Type B pancreatic cell (in vitro differentiated cells): ENCODE measurements at places on chromosomes 1 and 21. TPM values are rescaled to one million over a fixed set of nuclear protein-coding genes. Genes with fewer than 3 reads are reported as not detected.

Gene KCNE2
- 1.8 and 9.4 TPM in 2 replicates for total RNA-seq

Gene ZMYND12
- total RNA-seq, result 1.5 and 1.8 TPM in 2 replicates

Gene RPE65
- 0.14 TPM in 1 of 2 replicates, not detected in the other for total RNA-seq

Gene S100A5
- 0.62 TPM in 1 of 2 replicates, not detected in the other for total RNA-seq

DNA sequence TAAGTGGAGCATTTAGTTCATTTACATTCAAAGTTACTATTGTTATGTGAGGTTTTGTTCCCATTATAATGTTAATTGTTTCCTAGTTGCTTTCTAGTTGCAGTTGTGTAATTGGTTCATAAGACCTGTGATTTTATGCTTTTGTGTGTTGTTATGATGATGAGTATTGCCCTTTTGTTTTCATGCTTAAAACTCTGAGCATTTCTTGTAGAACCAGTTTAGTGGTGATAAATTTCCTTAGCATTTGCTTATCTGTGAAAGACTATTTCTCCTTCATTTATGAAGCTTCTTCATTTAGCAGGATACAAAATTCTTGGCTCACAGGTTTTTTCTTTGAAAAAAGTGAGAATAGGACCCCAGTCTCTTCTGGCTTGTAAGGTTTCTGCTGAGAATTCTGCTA, 274.8 kb upstream of the SPAG17 start:
- no peak for DNase-seq
- H3K27me3 ChIP-seq, result no peaks in the 10 kb centered on the region
- no peak overlapping the region for H3K4me3 ChIP-seq
- no peaks in the 10 kb centered on the region for H3K36me3 ChIP-seq
- no peak overlapping the region for H3K27ac ChIP-seq

DNA sequence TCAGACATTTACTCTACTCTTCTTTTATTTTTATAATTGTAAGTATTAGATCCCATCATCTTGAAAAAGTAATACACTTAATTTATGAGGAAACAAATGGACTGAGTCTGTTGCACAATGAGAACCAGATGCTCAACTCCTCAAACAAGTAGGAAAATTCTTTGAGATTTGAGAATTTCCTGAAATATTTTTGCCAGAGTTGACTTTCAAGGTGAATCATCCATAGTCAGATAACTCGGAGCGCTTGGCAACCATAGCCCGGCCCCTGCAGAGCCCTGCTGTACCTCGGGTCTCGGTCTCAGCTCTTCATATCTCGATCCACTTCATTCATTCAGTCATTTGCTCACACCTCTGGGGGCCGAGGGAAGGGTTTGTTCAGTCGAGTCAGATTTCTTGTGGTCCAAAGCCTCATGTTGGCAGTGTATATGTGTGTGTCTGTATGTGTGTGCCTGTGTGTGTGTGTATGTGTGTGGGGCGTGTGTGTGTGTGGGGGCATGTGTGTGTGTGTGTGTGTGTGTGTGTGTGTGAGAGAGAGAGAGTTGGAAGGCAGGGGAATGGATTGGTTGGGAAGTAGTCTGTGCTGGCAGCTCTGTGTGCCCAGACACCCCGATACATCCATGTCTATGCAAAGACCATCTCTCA, 18.1 kb upstream of the PCP4 start:
- peaks cover 2% of the 10 kb centered on the region for H3K36me3 ChIP-seq
- peak overlapping the region; percentile 37 for H3K4me3 ChIP-seq
- DNase-seq, result no peak
- H3K27me3 ChIP-seq, result peaks cover 5% of the 10 kb centered on the region
- H3K4me1 ChIP-seq, result peaks cover 52% of the 10 kb centered on the region
- H3K27ac ChIP-seq, result no peak overlapping the region

DNA sequence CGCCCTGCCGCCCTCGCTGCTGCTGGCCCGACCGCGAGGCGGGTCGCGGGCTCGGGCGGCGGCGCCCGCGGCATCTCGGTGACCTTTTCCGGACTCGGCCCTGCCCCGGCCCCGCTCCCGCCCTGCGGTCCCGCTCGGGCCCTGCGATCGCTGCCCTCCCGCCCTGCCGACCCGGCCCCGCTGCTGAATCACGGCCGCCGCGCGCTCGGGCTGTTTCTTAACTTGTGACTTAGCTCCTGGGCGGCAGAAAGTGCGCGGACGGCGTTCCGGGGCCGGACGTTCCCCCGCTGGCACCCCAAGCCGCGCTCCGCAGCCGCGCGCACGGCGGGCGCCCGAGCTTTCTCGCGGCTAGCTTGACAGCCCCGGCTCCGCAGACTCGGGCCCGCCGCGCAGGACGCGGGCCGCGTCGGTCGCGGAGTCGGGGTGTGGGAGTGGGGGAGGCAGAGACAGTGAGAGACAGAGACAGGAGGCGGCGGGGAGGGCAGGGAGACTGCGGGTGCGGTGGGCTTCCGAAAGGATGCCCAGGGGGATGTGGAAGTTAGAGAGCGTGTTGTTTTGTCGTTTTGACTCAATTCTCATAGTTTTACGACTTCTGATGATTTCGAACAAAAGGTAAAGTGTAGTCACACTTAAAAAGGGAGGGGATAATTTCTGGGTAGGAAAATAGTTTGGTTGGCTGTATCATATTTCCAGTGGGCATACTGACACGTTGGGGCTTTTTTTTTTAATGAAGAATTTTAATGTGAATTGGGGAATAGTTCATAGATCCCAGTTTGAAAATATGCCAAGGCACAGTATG, 49.8 kb downstream of the PRDM2 start:
- H3K4me1 ChIP-seq, result peaks cover 29% of the 10 kb centered on the region
- peaks cover 14% of the 10 kb centered on the region for H3K36me3 ChIP-seq
- H3K27ac ChIP-seq, result peak overlapping the region; percentile 93
- H3K4me3 ChIP-seq, result peak overlapping the region; percentile 96
- DNase-seq, result peak; percentile 74
- H3K27me3 ChIP-seq, result no peaks in the 10 kb centered on the region

DNA sequence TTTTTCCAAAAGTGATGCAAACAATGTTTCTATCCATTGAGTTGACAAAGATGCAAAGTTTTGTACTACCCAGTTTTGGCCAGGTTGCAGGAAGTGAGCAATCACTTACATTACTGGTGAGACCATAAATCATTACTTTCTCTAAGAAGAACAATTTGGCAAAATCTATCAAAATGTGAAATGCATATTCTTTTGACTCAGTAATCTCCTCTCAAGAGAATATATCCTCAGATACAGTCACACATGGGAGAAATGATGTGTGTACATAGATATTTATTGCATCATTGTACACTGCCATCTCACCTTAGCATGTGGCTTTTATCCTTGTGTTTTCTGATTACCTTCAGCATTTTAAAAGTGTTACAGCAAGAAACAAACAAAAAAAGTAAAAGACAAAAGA, 52.4 kb upstream of the FMO3 start:
- H3K4me3 ChIP-seq, result no peak overlapping the region
- no peaks in the 10 kb centered on the region for H3K27me3 ChIP-seq
- no peak overlapping the region for H3K27ac ChIP-seq
- no peaks in the 10 kb centered on the region for H3K36me3 ChIP-seq

DNA sequence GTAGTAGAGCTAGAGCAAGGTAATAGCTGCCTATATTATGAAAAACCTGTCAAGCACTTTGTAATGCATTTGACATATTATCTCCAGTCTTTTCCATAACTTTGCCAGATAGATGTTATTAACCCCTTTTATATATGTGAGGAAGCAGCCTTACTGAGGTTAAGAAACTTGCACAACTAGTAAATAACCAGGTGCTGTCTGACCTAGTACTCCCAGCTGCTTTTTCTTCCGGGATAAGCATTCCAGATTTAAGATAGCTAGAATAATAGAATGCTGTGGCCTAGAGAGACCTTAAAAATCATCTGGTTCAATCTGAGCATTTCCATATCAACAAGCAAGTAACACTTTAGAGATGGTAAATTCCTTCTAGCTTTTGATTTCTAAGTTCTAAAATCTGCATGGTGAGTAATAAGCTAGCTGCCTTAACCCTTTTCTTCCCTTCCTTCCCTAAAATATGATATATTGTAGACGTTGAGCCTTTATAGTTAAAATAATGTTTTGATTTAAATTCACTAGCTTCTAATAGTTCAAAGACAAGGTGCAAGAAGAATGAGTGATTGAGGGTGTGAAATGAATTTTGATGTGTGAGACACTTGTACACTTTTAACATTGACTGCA, 1.8 kb downstream of the SH3GLB1 start:
- peaks cover 17% of the 10 kb centered on the region for H3K4me1 ChIP-seq
- H3K27ac ChIP-seq, result peak overlapping the region; percentile 98
- peak overlapping the region; percentile 100 for H3K4me3 ChIP-seq
- H3K36me3 ChIP-seq, result no peaks in the 10 kb centered on the region

DNA sequence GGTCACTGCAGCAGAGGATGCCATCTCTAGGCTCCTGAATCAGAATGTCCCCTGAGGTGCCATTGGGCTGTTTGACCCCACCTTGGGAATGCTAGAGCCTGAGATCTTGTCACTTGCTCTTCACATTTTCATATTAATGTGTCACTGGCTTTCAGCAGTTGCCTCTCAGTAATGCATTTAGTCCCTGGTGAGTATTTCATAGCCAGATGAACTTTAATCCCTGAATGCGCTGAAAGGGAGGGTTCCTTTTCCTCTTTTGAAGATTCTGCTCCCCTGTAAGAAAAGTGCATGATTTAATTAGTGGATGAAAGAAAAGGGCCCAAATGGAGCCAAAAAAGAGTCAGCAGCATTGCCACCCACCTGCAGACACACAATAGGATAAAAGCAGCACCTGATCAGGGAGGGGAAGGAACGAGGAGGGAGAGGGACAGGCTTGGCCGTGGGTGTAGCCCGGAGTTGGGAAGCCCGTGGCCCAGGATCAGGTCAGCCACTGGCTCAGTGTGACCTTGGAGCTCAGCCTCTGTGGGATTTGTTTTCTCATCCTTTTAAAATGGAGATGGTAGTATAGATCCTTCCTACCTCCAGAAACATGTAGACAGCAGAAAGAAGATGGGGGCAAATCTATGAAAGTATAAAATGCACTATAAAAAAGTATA, 31.1 kb downstream of the ROR1 start:
- peaks cover 3% of the 10 kb centered on the region for H3K27me3 ChIP-seq
- no peak overlapping the region for H3K4me3 ChIP-seq
- peaks cover 13% of the 10 kb centered on the region for H3K36me3 ChIP-seq
- no peak overlapping the region for H3K27ac ChIP-seq
- H3K4me1 ChIP-seq, result peaks cover 43% of the 10 kb centered on the region

- no peak overlapping the region for H3K4me3 ChIP-seq
- no peaks in the 10 kb centered on the region for H3K27me3 ChIP-seq
- DNase-seq, result no peak
- H3K4me1 ChIP-seq, result no peaks in the 10 kb centered on the region
Observed at GRCh38 chr1:72606216-72606810, 324.0 kb upstream of the NEGR1 start.

DNA sequence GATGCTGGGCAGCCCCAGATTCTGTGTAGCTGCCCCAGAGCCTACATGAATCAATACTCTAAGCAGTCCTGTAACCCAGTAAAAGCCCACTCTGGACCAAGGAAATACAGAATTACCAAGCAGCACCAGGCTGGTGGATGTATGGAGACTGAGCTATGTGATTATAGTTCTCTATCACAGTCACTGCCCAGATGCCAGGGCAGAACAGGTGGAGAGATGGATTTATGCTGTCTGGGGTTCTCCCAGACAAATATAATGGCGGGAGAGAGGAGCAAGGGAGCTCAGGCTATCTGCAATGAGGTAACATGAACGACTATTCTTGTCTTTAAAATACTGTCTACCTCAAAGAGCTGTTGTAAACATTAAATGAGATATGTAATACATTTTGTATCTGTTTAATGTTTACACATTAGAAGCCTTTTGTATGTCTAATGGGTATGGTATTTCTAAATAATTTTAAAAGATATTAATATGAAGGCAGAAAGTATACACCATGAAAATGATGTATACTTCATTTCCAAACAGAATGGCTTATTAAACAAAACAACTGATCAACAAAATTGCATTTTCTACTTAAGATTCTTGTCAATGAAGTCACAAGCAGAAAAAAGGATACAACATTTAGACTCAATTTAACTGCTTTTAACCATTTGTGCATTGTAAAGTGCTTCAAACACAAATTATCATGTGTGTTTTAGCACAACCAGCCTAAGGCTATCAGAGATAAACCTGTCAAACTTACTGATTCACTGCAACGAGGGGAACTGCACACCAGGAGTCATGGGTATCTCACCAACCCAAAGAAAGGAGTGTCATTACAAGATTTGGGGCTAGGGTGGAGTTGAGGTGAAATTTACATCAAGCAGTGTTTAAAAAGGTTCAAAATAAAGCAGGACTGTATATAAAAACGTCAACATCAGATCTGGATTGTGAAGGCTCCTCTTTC, 3.0 kb downstream of the SDE2 start:
- no peak for DNase-seq
- peaks cover 23% of the 10 kb centered on the region for H3K4me1 ChIP-seq
- peak overlapping the region; percentile 33 for H3K27ac ChIP-seq
- H3K4me3 ChIP-seq, result peak overlapping the region; percentile 67

DNA sequence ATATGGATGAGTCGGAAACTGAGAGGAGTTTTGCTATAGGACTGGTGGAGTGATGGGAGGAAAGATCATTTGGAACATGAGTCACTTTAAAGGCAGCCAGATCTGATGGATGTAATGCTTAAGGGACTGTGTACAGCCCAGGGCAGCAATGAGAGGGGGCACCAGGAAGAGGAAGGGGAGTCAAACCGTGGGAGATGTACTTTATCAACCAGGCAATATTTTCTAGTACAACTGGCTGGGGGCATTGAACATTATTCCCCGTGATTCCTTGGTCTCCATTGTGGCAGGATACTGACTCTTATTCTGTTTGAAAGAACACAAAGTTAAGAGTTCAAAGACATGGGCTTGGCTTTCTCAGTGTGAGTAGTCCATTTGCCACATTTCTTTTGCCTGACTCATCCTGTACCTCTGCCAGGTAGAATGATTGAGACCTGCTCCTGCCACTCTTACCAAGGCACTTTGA, 268.2 kb upstream of the NR5A2 start:
- no peak for DNase-seq
- no peaks in the 10 kb centered on the region for H3K36me3 ChIP-seq
- H3K27ac ChIP-seq, result peak overlapping the region; percentile 93
- H3K27me3 ChIP-seq, result no peaks in the 10 kb centered on the region
- peak overlapping the region; percentile 53 for H3K4me3 ChIP-seq
- peaks cover 9% of the 10 kb centered on the region for H3K4me1 ChIP-seq

DNA sequence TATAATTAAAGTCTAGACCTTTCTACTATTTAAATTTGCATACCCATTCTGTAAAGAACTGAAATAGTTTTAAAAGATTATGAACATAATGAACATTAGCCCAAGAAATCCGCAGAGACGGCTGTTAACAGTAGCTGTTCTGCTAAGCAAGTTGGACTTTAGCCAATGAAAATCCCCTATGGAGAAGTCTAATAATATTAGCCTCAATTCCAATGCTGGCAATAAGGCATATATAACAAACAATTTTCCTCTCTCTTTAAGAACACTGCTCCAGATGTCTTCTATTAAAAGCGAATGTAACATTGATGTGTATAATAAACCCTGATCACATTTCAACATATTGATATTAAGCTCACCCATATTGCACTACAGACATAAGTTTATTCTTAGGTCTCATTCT, 221.3 kb upstream of the KCTD3 start:
- H3K36me3 ChIP-seq, result no peaks in the 10 kb centered on the region
- no peak overlapping the region for H3K27ac ChIP-seq
- no peaks in the 10 kb centered on the region for H3K27me3 ChIP-seq

GRCh38 chr1:11013160-11013531, 692 bp downstream of the TARDBP start:
- peak overlapping the region; percentile 89 for H3K27ac ChIP-seq
- H3K4me1 ChIP-seq, result peaks cover 11% of the 10 kb centered on the region
- no peak for DNase-seq

- no peak for DNase-seq
- H3K27me3 ChIP-seq, result no peaks in the 10 kb centered on the region
- peaks cover 7% of the 10 kb centered on the region for H3K36me3 ChIP-seq
Observed at GRCh38 chr1:174894117-174894762, 105.5 kb upstream of the CACYBP start.
